Activated CD8-positive, alpha-beta T cell treated with anti-CD3 and anti-CD28 coated beads for 36 hours (primary cell): ENCODE measurements at places on chromosomes 5 and 9. TPM values are rescaled to one million over a fixed set of nuclear protein-coding genes. Genes with fewer than 3 reads are reported as not detected.
A peak's percentile ranks its signal among the peaks of the same experiment; 100 is the strongest.

- DNase-seq, result no peak
These were observed 139.8 kb downstream of the SLIT3 start for GRCh38 chr5:169161022-169161680.

- no peak for DNase-seq
These were observed 165.0 kb upstream of the MPDZ start for GRCh38 chr9:13444245-13445102.

F2R gene
- 2.5 TPM for total RNA-seq

LRRC19 gene
- not detected for total RNA-seq

DNA sequence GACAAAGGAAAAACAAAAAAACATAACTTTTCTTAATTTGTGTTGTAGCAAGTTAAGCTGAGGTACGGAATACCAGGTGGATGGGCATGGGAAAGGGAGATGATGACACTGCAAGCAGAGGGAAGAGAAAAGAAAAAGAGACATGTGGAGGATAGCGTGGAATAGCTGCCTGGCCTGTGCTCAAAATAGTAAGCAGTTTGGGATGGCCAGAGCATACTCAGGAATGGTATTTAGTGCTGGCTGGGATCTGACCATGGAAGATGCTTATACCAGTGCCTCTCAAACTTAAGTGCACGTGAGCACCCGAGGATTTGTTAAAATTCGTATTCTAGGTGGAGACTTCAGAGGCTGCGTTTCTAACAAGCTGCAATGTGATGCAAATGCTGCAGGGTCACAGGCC is 41.3 kb downstream of the LNPEP start:
- DNase-seq, result no peak

- DNase-seq, result peak; percentile 4
These were observed 13.1 kb upstream of the DCAF12 start for GRCh38 chr9:34139477-34140146.

DNA sequence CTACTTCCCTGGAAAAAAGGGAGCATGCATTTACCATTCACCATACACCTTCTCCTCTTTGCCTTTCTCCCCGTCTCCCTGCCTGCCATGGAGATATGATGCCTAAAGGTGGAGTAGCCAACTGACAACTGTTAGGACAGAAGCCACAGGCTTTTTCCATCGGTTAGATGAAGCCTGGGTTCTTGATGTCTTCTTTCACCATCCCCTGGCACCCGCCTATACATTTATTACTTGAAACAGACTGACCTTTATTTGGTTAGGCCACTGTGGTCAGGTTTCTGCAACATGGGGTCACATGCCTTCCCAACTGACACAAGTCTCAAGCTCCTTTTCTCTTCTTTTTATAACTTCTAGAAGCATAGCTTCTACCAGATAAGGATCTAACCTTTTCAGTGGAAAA is 7.1 kb downstream of the LCP2 start:
- DNase-seq, result peak; percentile 48

GRCh38 chr9:92990461-92990860 is 43.1 kb downstream of the FGD3 start:
- no peak for DNase-seq

PPP2R2B gene
- 0.65 TPM for total RNA-seq

STK32A gene
- not detected for total RNA-seq

C5orf58 gene
- total RNA-seq, result not detected

GRCh38 chr5:79791843-79792242 is 102.2 kb downstream of the CMYA5 start:
- DNase-seq, result no peak

- DNase-seq, result no peak
These were observed 53.8 kb downstream of the GLRA1 start for GRCh38 chr5:151870820-151871219.

GRCh38 chr5:125660231-125660895 is 762.8 kb upstream of the GRAMD2B start:
- DNase-seq, result no peak

NUTM2F gene
- not detected for total RNA-seq

- DNase-seq, result no peak
These were observed 16.2 kb downstream of the ARL15 start for GRCh38 chr5:54294097-54294667.

ACOT12 gene
- total RNA-seq, result not detected

DNA sequence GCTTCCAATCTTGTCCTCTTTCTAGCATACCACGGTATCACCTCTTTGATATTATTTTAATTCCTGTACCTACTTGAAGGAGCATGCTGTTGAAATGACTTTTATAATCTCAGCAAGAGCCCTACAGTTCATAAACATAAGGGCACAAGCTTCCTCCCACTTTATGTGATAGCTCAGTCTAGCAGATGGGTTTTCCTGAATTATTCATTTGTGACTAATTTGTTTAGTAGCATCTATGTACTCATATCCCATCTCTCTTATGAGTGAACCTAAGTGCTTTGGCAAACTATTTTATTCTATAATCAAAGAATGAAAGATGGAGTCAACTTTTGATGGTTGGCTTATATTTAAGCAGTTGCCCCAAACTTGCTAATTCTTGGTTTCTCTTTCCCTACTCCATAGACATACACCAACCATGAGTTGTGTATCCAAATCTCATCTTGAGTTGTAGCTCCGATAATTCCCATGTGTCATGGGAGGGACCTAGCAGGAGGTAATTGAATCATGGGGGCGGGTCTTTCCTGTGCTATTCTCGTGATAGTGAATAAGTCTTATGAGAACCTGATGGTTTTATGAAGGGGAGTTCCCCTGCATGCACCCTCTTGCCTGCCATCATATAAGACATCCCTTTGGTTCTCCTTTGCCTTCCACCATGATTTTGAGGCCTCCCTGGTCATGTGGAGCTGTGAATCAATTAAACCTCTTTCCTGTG is 17.7 kb downstream of the TXNDC8 start:
- no peak for DNase-seq

- no peak for DNase-seq
These were observed 1200.6 kb upstream of the ACO1 start for GRCh38 chr9:31183866-31184265.

GRCh38 chr5:1659100-1659981 is 135.6 kb upstream of the LPCAT1 start:
- no peak for DNase-seq

DNA sequence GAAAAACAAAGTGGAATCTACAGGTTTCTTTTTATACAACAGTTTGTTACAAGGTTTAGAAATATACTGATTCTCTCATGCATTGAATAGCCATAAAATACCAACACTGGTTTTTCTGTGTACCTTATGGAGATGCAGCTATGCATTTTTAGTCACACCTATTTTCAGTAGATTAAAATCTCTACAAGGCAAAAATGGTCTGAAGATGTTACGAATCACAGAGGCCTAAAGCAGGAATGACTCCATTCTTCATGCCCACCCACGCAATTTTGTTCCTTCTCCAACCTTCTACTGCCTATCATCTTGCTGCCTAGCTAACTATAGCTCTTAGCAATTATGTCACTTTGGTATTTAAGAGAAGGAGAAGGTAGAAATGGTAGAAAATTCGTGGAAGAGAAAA is 9.9 kb downstream of the PLK2 start:
- DNase-seq, result no peak

FAM221B gene
- total RNA-seq, result not detected

DNA sequence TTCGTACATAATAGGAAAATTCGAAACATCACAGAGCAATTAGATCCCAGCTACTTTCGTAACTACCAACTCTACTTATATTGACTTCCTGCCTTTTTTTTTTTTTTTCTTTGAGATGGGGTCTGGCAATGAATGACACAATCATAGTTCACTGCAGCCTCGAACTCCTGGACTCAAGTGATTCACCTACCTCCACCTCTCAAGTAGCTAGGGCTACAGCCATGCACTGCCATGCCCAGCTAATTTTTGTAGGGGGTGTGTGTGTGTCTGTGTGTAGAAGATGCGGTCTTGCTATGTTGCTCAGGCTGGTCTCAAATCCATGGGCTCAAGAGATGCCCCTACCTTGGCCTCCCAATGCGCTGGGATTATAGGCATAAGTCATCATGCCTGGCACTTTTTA is 5.8 kb upstream of the PAIP2 start:
- DNase-seq, result peak; percentile 47

DNA sequence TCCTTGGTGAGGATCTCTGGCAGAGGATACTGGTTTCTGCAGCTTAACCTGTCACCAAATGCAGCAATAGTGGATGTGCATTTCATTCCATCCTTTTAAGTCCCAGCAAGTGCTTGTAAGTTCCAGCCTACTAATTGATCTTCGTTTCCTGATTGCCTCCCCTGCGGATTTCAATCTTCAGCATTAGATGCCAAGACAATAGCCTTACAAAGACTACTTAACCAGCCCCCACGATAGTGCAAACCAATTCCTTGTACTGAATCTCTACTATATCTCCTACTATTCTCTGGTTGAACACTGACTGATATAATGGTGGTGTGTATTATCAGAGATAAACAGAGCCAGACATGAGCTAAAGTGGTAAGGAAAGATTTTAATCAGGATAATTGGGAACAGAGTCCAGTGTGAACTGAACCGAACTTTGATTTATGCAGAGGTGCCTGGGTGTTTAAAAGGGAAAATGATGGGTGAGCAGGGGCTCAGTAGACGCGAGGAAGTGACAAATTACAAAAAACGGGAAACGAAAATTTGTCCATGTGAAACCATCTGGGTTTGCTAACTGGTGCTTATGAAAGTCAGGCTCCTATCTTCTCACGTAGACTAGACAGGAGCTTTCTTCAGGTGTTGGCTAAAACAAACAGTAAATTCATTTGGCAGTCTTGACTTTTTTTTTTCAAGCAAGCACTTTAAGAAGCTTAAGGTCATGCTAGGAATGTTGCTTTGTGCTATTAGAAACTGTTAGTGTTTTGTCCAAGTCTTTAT is 106.9 kb upstream of the ST8SIA4 start:
- DNase-seq, result no peak

DNA sequence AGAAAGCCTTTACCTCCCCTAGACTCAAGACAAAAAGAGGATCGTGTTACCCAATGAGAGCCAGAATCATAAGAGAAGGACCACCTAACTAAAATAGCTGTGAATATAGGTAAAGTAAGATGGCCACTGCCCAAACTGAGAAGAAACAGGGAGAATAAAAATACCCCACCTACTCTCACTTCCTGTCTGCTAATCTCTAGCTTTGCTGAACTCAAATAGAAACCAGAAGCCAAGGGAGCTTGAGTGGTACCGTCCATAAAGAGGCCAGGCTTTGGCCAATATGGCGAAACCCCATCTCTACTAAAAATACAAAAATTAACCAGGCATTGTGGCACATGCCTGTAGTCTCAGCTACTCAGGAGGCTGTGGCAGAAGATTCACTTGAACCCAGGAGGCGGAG is 123.0 kb upstream of the FST start:
- no peak for DNase-seq

DNA sequence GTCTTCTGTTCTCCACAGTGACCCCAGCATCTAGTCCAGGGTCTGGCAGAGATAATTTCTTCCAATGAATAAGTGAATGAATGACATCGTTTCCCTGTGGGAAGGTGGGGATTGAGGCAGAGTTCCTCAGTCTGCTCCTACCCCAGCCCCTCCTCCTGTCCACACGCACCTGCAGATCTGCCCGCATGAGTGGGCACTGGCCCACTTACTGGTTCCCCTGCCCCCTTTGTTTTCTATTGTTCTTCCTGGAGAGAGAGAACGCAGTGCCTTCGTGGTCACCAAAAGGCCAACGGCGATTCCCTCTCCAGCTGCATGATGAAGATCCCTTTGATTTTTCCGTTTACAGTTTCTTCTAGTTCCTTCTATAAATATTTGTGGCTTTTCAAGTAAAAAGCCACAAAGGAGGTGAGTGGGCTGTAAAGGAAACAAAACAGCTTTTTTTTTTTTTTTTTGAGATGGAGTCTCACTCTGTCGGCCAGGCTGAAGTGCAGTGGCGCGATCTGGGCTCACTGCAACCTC is 5.8 kb upstream of the FPGS start:
- DNase-seq, result peak; percentile 20

DNA sequence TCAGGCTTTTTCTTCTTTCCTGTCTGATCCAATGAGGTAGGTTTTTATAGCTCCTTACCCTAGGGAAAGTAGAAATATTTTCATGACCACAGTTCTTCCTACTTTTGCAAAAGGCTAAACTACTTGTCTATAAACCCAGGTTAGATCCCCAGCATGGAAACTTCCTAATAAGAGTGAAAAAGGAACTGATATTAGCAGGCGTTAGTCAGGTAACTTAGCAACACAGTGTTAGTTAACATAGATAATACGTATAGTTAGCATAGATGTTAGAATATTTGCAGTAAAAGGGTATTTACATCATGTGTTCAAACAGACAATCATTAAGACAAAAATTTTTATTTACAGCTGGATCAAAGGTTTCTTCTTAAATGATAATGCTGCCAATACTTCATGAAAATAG is 162.9 kb upstream of the DAB2 start:
- DNase-seq, result no peak

ZFP37 gene
- total RNA-seq, result 1.4 TPM

- DNase-seq, result no peak
These were observed 10.3 kb downstream of the CDK7 start for GRCh38 chr5:69245031-69245430.

- DNase-seq, result peak; percentile 12
These were observed 95.8 kb downstream of the ALDH1A1 start for GRCh38 chr9:72856972-72857623.

DNA sequence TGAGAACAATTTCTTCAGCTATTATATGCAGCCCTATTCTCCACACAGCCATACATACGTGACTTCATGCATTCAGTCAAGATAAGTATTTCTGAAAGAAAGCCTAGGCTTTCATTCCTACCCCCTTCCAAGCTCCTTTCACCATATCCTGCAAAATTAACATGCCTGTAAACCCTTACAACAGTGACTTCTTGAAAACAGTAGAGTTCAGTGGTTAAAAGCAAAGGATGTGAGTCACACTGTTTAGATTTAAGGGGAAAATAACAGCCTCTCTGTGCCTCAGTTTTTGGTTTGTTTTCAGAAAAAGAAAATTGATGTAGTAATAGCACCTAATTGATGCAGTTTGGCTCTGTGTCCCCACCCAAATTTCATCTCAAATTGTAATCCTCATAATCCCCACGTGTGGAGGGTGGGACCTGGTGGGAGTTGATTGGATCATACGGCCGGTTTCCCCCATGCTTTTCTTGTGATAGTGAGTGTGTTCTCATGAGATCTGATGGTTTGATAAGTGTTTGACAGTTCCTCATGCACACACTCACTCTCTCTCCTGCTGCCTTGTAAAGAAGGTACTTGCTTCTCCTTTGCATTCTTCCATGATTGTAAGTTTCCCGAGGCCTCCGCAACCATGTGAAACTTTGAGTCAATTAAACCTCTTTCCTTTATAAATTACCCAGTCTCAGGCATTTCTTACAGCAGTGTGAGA is 264.8 kb downstream of the CETN3 start:
- DNase-seq, result no peak

- no peak for DNase-seq
These were observed 4.1 kb downstream of the SUB1 start for GRCh38 chr5:32589416-32589815.

GRCh38 chr5:1175801-1176472 is 25.5 kb upstream of the SLC6A19 start:
- no peak for DNase-seq

GFI1B gene
- not detected for total RNA-seq

- peak; percentile 37 for DNase-seq
These were observed 43.4 kb upstream of the KIAA1958 start for GRCh38 chr9:112443200-112443599.

GRCh38 chr5:95821110-95822021 is 1.2 kb downstream of the GLRX start:
- DNase-seq, result no peak

- DNase-seq, result peak; percentile 39
These were observed 72.0 kb downstream of the KIF24 start for GRCh38 chr9:34256987-34257585.

WDR38 gene
- not detected for total RNA-seq
